ENCODE measurements at places on chromosomes 1 and 21.
A peak's percentile ranks its signal among the peaks of the same experiment; 100 is the strongest.

GRCh38 chr1:10188133-10188650 lies 22.2 kb upstream of the KIF1B start:
- DNase-seq = no peak

- no peak for DNase-seq
Observed at GRCh38 chr1:223848536-223848935, 2.8 kb upstream of the TP53BP2 start.

- no peak for DNase-seq
Observed at GRCh38 chr1:78676993-78677392, 27.4 kb downstream of the IFI44 start.

GRCh38 chr1:177119311-177119710 lies 45.2 kb downstream of the ASTN1 start:
- DNase-seq = peak; percentile 52

DNA sequence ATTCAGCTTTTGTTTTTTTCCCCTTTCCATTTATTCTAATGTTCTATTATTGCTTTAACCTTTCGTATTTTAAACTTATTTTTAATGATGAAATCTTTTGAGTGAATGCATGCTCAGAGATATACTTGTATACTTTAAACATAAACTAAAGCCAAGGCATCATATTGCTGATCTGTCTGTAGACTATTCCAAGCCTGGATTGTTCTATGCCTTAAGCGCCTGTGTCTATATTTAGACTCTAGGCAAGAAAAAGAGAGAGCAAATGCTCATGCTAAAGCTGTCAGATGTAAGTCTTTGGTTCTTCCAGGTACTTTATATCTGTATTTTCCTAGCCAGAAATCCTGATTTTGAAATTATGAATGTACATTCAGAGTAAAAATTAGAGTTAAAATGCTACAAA lies 14.4 kb downstream of the SH3GLB1 start:
- DNase-seq = no peak

GRCh38 chr1:158933621-158934020 lies 2.3 kb downstream of the PYHIN1 start:
- no peak for DNase-seq

- DNase-seq = no peak
Observed at GRCh38 chr21:20875742-20876141, 122.5 kb upstream of the NCAM2 start.
